8988T (cell line): ENCODE measurements at places on chromosomes 2 and 18.

GRCh38 chr2:209371407-209371806 is 52.4 kb upstream of the MAP2 start:
- DNase-seq, result no peak

GRCh38 chr2:165631089-165631488 is 161.6 kb downstream of the CSRNP3 start:
- DNase-seq, result no peak

DNA sequence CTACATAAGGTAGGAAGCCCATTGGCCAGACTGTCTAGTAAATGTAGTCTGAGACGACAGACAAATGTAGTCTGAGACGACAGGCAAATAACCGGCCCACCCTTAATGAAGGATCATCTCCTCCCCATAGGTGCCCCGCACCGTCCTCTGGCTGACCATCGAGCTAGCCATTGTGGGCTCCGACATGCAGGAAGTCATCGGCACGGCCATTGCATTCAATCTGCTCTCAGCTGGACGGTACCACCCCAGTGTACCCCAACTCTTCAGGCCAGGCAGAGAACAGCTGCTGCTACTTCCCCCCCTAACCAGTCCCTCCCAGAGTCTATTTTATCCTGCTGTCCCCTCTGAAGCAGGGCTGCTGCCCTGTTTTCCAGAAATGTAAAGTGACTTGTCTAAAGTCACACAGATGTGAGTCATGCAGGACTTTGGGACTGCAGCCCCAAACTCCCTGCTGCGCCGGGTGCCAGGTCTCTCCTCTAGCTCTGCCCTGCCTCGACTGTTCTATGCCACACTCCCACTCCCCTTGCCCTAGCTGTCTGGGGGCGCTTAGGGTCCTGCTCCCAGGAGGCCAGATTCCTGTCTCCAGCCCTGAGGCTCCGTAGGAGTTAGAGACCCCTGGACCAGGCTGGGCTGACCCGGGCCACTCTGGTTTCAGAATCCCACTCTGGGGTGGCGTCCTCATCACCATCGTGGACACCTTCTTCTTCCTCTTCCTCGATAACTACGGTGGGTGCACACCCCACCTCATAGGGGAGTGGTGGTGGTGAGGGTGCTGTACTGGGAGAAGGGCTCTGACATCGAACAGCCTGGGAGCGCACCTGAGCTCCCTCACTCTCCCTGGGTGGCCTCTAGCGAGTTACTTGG is 4.7 kb downstream of the SLC11A1 start:
- DNase-seq, result no peak

GRCh38 chr2:219128396-219128795 is 32.2 kb downstream of the NHEJ1 start:
- no peak for DNase-seq

DNA sequence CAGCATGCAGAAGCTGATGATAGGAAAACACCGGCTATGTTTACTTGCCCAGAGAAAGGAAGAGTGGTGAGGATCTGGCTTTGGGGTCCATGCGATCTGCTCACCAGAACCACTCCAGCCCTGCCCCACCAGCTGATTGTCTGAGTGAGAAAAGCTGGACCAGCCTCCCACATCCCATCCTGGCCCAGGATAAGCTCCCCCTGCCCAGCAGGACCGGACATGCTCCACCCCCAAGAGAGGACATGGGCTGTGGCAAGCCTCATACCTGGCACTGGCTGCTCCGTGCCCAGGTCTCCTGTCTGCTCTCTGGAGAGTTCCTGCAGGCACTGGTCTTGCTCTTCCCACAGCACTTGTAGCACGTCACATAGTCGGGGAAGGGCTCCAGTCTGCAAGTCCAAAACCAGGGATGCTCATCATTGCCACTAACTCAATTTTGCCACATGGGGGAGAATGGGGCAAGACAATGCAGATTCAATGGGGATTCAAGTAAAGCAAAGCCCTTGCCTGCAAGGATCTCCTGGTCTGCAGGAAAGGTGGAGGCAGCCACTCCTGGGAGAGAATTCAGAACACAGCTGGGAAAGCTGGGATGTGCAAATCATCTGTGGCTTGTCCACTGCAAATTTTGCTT is 30.0 kb downstream of the SCTR start:
- no peak for DNase-seq

DNA sequence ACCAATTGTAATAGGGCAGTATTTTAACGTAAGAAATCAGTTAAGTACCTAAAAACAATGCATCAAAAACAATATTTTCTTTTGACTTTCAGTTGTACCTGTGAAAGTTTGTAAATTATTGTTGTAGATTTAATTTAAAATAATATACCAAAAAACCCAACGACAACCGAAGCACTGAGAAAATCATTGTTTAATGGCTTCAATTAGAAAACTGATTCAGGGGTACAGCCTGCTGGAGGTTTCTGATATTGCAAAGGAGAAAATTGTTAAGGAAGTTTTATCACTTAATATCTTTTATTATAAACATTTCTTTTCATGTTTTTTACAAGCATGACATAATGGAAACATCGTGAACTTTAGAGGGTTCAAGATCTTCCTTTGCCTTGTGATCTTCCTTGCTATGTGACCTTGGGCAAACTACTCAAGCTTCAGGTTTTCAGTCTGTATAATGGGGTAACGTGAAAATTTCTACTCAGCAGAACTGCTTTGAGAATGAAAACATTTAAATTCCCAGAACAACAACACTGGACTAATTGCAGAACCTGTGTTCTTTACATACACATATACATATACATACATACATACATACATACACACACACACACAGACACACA is 76.3 kb upstream of the GLS start:
- no peak for DNase-seq

DNA sequence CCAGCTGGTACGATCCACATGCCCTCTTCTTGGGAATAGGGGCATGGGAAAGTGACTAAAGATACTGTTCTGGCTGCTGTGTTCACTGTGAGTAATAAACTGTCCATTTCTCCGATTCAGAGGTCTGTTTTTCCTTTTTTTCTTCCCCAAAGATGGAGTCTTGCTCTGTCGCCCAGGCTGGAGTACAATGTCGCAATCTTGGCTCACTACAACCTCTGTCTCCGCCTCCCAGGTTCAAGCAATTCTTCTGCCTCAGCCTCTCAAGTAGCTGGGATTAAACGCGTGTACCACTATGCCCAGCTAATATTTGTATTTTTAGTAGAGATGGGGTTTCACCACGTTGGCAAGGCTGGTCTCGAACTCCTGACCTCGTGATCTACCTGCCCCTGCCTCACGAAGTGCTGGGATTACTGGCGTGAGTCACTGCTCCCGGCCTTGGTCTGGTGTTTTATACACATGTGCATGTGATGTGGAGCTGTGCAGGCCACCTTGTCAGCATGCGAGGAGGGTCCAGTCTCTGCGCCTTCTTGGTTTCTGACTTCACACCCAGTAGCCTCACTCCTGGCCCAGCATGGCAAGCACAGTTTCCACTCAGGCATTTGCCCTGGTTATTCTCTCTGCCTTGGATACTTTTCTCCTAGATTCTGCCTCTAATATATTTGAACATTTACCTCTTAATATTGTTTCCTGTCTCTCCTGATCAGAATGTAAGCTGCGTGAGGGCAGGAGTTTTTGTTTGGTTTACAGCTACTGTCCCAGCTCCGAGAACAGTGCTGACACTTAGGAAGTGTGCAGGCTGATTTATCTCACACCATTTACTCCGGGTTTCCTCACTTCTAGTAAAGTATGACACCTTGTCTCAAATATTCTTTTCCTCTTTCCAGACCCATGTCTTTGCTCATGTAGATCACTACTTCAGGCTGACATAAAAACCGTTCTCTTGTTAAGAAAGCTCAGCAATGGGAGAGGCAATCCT is 19.7 kb downstream of the PTPN18 start:
- no peak for DNase-seq

DNA sequence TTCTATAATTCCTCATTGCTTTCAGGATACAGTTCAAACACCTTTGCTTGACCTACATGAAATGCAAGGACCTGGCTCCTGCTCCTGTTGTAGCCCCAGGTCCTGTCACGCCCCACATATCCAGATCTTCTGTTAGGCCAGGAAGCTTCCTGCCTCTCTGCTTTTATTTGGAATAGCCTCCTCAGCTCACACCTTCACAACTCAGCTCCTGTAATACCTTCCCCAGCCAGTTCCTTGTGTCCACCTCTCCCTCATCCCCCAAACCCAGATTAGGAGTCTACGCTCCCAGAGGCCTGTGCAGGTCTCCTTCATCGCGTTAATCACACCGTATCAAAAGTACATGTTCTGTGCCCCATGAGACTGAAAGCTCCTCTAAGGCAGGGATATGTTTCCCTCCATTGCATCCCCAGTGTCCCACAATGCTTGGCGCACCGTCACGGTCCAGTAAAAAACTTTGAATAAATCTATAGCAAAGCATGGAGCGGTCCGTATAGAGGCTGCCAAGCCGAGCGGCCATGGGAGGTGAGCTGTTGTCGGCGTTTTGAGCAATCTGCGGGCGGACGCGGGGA is 371 bp downstream of the MDH1B start:
- no peak for DNase-seq

GRCh38 chr2:229861431-229861830 is 60.4 kb downstream of the TRIP12 start:
- no peak for DNase-seq

GRCh38 chr2:152815634-152816257 is 97.3 kb downstream of the ARL6IP6 start:
- no peak for DNase-seq

DNA sequence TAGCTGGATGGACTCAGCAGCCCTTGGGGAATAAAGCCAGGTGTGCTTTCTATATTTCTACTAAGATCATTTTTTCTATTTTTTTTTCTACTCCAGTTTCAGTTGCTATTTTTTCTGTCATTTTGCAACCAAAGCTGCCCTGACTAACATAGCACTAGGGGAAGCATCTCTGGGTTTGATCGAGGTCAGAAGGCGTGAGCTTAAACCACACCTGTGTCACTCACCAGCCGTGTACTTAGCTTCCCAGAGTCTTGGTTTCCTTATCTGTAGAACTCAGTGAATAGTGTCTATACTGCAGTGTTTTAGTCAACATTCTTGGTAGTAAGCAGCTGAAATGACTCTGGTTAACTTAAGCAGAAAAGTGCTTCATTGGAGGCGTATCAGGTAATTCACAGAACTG is 489.6 kb upstream of the SPRED2 start:
- DNase-seq, result no peak

GRCh38 chr2:174603280-174603679 is 5.7 kb upstream of the WIPF1 start:
- DNase-seq, result no peak

DNA sequence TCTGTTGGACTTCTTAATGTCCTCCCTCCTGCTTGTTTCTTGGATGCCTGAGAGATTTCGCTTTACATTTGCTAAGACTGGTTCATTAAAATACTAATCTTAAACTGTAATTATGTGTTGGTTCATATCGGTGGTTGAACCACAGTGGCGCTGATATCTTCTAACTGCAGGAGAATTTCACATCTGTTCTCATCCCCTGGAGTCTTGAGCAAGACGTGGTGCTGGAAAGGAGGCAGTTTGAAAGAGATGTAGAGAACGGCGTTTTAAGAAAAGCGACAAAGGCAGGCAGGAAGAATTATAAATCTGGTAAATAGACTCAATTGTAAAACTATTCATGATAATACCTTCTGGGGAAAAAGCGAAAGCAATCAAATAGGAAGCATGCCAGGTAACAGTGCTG is 79.5 kb downstream of the NXPH2 start:
- DNase-seq, result no peak

- peak; percentile 66 for DNase-seq
These were observed at the start of gene LBH for GRCh38 chr2:30231212-30231995. LBH (plus strand) TSS chr2:30231534; CDS start chr2:30231739, 205 bp downstream.

DNA sequence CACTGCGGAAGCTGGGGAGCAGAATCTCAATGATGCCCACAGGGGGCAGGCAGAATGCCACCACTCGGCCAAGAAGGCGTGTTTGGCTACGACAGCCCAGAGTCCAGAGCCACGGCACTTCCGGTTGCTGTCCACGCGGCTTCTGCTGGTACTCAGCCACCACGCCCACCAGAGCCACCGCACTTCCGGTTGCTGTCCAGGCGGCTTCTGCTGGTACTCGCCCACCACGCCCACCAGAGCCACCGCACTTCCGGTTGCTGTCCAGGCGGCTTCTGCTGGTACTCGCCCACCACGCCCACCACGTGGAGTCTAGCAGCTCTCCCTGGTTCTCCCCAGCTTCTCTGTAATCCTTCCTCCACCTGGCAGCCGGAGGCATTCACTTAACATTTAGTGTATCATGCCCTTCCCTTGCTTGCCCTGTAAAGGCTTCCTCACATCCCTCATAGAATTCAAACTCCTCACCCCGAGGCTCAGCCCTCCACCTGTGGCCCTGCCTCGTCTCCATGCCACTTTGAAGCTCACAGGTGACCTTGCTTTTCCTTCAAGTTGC is 40.1 kb upstream of the APCDD1 start:
- DNase-seq, result no peak

GRCh38 chr2:8761529-8762164 is 75.8 kb downstream of the KIDINS220 start:
- DNase-seq, result peak; percentile 20

- no peak for DNase-seq
These were observed 34.8 kb downstream of the CDH20 start for GRCh38 chr18:61368001-61368400.

DNA sequence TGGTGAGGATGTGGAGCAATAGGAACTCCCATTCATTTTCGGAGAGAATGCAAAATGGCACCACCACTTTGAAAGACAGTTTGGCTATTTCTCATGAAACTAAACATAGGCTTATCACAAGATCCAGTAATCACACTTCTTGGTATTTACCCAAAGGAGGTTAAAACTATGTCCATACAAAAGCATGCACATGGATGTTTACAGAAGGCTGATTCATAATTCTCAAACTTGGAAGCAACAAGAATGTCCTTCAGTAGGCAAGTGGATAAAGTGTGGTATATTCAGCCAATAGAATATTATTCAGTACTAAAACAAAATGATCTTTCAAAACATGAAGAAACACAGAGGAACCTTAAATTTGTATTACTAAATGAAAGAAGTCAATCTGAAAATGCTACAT is 440.6 kb downstream of the FBXO15 start:
- no peak for DNase-seq

GRCh38 chr18:66136039-66136438 is 385.2 kb downstream of the CDH7 start:
- no peak for DNase-seq

DNA sequence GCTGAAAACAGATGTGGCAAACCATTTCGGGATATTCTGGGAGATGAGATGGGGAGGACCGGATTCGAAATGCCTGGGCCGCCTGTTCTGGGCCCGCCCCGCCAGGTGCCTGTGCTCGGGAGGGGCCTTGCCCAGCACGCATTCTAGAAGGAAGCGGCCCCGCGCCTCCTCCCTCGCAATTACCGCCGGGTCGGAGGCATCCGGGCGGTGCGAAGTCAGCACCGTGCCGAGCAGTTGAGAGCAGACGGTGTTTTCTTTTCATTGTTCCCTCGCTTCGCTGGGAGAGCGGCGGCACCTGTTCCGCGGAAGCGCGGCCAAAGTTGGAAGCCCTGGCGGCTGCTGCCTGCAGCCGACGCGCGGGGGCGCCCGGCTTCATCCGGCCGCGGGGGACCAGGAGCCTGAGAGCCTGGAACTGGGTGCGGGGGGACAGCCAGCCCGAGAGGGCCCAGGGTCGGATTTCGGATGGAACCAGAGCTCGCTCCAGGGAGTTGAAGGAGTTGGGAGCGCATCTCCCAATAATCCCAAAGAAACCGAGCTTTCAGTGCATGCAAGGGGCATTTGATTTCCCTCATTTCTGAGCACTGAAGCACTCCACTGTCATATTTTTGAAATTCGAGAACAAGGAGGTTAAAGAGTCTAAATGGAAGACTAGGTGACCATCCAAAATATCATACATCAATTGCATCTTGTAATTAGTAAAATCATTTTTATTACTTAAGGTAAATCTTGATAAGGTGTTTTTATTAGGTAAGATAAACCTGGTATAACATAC is 241.8 kb upstream of the RAB12 start:
- DNase-seq, result no peak

- DNase-seq, result no peak
These were observed 59.0 kb upstream of the THOC1 start for GRCh38 chr18:326846-327245.

- DNase-seq, result no peak
These were observed 97.2 kb upstream of the FAM136A start for GRCh38 chr2:70399046-70399445.
